Stimulated activated naive CD4-positive, alpha-beta T cell treated with Interleukin-2 at 50 U/mL for 16 hours (primary cell): ENCODE measurements at places on chromosomes 16 and 17.

GRCh38 chr16:35391328-35391727 is 1931.9 kb downstream of the TP53TG3F start:
- DNase-seq = no peak

- DNase-seq = no peak
These were observed 1.8 kb upstream of the ARHGAP23 start for GRCh38 chr17:38426441-38426840.

GRCh38 chr16:10738231-10739077 is 5.2 kb upstream of the NUBP1 start:
- DNase-seq = peak; percentile 56

- DNase-seq = no peak
These were observed 29.8 kb downstream of the ZC3H18 start for GRCh38 chr16:88599825-88600538.

DNA sequence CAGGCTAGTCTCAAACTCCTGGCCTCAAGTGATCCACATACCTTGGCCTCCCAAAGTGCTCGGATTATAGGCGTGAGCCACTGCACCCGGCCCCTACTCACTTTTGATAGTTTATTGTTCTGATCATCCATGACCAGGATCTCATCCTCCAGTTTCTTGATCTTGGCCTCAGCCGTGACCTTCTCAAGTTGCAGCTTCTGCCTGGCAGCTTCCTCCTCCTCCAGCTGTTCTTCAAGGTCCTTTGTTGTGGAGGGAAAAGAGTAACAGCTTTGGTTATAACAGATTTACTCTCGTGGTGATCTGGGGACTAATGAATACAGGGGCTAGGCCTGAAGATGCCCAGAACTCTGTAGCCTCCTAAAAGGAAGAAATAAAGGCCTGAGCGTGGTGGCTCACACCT is 89.9 kb downstream of the NDE1 start:
- no peak for DNase-seq

GRCh38 chr17:33023790-33024189 is 32.1 kb downstream of the SPACA3 start:
- DNase-seq = no peak

GRCh38 chr16:85193115-85193493 is 80.8 kb upstream of the CIBAR2 start:
- no peak for DNase-seq

DNA sequence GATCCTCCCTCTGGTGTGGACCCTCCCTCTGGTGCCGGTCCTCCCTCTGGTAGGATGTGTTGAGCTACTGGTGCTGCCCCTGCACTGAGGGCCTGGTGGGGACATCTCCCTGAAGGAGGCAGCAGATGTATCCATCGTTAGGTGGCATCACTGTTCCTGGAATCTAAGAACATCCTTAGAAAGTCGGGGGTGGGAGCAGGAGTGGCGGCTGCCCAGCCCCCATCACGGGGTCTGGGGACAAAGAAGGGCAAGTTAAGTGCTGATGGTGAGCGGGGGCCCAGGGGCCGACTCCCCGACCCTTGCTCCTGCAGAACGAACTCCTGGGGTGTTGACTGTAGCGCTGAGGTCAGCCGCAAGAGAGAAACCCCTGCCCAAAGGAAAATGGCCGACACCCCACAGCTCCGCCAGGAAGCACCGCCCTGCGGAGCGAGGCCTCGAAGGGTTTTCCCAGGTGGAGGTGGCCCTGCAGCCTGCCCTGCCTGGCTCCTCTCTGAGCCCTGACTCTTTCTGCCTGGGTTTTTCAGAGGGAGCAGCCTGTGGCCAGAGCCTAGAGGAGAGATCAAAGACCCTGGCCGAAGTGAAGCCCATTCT is 5.5 kb downstream of the CTU2 start:
- no peak for DNase-seq

- no peak for DNase-seq
These were observed 211.2 kb downstream of the RBFOX3 start for GRCh38 chr17:79399610-79400144.

GRCh38 chr17:996554-997344 is at the start of gene TIMM22:
Gene TIMM22 (plus strand): TSS chr17:997129. CDS start chr17:997143, 14 bp downstream.
- peak; percentile 92 for DNase-seq

DNA sequence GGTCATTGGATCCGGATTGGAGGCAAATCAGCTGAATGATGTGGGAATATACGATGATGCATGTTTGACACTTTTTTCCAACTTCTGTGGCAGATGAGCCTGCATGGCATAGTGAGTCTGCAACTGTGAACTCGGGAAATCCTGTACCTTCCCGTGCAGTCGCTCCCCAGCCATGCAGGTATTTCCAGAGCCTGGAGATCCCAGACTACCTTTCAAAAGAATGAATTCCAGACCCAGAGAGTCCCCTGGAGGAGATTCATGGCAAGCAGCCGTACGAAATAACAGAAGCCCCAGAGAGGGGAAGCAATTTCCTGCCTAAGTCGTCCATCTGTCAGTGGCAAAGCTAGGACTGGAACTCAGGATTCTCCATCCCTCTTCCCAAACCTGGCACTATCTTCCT is 75.7 kb upstream of the FAM20A start:
- DNase-seq = no peak

- DNase-seq = no peak
These were observed 40.0 kb downstream of the SF3B3 start for GRCh38 chr16:70563636-70564035.
